ENCODE measurements at places on chromosomes 3 and 15.

DNA sequence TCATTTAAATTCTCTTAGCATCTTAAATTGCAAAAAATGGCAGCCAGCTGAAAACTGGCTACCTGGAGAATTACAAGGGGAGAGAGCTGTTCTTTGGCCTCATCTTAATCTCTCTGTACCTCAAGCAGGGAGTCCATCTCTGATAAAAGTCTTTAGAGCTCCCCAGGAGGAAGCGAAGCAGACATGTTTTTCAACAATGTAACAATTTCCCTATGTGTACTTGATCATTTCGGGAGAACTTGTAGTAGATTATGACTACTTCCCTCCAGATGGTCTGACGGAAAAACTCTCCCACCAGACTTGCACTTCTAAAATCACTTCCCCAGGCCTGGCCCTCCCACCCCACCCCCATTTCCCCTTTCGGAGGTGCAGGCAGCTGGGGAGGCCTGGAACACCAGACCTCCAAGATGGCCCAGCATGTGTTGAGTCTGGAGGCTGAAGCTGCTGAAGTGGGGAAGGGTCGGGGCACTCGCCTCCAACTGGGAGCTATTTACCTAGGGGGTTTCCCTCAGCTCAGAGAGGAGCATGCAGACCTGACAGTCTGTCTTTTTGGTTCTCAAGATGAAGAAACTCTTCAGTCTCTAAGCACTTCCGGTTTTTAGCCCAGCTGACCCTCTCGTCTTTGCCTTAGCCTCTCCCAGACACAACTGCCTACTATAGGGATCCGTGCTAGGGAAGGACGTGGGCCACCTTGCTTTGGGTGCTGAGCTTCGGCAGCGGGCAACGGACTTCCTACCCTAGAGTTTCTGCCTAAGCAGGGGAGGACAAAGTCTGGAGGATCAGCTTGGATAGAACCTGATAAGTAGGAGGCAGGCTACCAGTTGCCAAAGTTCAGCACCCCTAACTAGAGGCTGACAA lies 164.0 kb upstream of the TBL1XR1 start:
- no peak for DNase-seq

GRCh38 chr3:45915518-45916231 lies 27.6 kb upstream of the CXCR6 start:
- DNase-seq, result no peak

DNA sequence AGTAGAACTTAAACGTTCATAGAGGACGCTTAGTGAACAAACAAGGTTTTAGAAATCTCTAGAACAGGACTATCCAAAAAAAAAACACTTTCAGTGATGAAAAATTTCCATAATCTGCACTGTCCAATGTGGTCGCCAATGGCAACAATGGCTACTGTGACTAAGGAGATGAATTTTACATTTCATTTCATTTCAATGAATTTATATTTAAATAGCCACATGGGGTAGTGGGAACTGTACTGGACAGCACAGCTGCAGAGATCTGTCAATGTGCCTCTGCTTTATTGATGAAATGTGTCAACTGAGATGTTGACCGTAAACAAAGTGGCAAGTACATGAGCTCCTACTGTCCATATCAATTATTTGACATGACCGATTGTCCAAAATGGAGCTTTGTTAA lies 222.5 kb downstream of the MAGI1 start:
- no peak for DNase-seq

- DNase-seq, result peak; percentile 27
Observed at GRCh38 chr15:77642793-77643430, 10.2 kb upstream of the LINGO1 start.

GRCh38 chr15:71730277-71731144 lies 79.8 kb upstream of the NR2E3 start:
- DNase-seq, result peak; percentile 65

GRCh38 chr3:191461113-191461595 lies at the start of gene PYDC2:
Gene PYDC2, plus strand, starts transcription at chr3:191461163. Its CDS starts 0 bp downstream, at chr3:191461163.
- no peak for DNase-seq

DNA sequence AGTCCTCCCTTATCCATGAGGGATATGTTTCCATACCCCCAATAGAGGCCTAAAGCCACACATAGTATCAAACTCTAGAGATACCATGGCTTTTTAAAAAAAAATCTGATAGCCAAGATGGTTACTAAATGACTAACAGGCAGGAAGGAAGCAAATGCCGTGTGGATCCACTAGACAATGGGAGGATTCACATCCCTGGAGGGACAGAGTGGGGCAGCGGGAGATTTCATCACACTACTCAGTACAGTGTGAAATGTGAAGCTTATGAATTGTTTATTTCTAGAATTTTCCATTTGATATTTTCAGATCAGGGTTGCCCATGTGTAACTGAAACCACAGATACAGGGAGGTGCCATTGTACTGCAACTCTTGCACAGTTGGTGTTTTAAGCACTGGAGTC lies 826.6 kb downstream of the SQOR start:
- no peak for DNase-seq

GRCh38 chr15:50166216-50166615 lies 15.8 kb upstream of the SLC27A2 start:
- no peak for DNase-seq

DNA sequence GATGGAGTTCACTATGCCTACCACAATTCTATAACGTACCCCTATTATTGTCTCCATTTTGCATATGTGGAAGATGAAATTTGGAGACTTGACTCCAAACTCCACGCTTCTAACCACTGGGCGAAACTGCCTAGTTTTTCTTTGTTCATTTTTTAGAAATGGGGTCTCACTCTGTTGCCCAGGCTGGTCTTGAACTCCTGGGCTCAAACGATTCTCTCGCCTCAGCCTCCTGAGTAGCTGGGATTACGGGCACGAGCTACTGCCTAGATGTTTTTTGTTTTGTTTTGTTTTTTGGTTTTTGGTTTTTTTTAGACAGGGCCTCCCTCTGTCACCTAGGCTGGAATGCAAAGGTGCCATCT lies 584 bp upstream of the RPL32 start:
- no peak for DNase-seq

DNA sequence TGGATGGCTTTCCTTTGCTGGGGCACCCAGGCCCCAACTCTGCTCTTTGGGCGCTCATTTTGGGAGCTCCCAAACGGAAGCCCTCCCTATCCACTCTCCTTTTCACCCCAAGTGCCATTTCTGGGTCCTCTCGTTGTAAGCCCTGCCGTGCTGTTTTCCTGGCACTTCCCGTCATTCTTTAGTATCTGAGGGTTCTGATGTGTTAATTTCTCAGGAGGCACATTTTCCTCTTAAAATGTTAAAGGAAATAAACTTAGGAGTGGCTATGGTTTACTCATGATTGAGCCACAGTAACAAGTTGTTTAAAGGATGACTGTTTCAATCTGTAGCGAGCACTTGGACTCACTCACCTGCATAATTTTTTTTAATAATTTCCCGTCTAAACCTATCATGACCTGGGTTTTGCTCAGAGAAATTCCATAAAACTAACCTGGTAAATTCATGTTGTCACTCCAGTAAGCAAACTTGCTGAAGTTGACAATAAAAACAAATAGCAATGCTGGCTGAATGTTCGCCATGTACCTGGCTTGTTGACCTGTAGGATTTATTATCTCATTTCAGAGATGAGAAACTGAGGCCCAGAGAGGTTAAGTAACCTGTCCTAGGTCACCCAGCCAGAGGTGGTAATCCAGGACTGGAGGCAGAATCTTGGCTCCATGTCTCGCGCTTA lies 10.6 kb downstream of the ALDH1A3 start:
- no peak for DNase-seq

GRCh38 chr3:38743043-38743442 lies 73.0 kb downstream of the SCN10A start:
- DNase-seq, result no peak

DNA sequence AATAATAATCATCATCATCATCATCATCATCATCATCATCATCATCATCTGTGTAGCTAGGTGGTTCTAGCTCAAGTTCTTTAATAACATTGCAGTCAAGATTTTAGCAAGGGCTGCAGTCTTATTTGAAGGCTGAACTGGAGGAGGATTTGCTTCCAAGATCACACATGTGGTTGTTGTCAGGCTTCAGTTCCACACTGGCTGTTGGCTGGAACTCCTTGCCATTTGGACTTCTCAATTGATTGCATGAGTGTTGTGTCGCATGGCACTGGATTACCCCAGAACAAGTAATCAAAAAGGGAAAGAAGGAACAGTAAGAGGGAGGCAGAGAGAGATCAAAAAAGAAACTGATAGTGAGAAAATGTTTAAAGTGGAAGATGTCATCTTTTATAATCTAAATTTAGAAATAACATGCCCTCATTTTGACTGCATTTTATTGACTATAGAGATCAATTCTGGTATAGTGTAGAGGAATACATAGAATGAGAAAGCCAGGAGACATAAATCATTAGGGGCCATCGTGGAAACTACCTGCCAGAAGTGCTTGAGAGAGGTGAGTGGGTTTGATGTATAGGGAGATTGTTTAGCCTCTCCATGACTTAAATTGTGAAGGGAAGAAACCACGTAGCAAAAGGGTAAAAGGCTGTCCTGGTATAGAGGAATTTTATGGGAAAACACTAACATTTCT lies 346.6 kb upstream of the RBMS3 start:
- DNase-seq, result no peak

GRCh38 chr3:117444175-117444574 lies 734.6 kb downstream of the TUSC7 start:
- no peak for DNase-seq

DNA sequence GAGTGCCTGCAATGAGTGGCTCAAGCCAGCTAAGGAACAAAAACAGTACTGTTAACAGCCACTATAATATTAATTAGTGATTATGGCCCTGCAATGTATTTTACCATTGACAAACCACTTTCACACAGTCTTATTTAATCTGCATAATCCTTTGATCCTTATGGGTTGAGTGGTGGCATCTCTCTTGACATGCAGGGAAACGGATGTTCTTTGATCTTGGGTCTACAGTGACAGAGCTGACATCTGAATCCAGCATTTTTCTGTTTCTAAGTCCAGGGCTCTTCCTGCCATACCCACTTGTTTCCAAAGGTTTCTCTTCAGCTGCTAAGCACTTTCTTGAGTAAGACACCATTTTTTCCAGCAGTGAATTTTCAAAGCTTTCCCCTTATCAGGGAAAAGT lies 277.7 kb upstream of the ROPN1 start:
- no peak for DNase-seq

DNA sequence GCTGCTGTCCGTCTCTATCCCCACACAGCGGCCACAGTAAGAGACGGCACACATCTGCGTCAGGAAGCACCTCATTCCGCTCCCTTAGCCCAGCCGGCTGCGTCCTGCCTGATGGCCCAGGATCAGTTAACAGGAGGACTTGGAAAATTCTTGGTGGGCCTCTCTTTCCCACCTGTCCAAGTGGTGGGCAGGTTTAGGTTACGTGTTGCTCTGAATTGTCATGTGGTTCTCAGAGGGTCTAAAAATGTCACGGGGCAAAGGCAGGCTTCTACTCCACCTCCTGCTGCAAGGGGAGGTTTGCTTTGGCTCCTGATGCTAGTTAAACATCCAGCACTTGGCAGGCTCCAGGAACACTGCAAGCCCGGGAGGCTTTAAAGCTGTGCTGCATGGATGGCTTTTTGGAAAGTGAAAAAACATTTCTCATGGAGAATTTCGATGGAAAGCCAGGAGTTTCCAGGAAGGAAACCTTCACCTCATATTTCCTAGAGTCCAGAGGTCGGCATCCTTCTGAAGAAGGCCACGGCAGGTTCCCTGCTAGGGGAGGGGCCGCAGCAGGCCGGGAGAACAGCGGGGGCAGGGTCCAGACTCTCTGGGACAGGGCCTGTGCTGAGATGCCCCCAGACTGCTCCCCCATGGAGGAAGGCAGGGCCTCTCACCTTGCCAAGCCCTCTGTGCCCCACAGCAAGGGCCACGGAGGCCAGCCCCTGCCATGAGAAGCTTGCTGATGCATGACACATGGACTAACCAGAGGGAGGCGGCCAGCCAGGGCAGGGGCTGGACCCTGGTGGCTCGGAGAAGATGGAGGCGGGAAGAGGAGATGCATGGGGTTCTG lies 10.8 kb downstream of the CTSH start:
- no peak for DNase-seq

- no peak for DNase-seq
Observed at GRCh38 chr15:48644467-48644826, 1.1 kb downstream of the FBN1 start.

DNA sequence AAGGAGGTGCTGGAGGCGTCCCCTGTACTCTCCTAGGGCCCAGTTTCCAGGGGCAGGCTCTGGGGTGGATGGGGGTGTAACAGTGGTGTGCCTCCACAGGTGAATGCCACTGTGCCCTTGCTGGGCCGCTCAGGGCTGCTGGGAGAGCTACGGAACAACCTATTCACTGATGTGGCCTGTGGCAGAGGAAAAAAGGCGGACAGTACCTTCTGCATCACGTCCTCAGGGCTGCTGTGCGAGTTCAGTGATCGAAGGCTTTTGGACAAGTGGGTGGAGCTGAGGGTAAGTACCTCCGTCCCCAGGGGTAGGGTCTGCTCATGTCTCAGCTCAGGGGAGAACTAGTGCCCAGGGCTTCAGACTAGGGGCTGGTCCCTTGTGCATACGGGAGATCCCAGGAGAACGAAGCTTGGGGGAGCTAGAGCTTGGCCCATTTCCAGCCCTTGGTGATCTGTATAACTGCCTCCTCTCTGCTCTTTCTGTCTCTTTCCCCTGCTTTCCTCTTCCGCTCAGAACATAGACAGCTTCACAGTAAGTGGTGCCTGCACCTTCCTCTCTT lies 15.0 kb upstream of the JMJD7 start:
- DNase-seq, result no peak

DNA sequence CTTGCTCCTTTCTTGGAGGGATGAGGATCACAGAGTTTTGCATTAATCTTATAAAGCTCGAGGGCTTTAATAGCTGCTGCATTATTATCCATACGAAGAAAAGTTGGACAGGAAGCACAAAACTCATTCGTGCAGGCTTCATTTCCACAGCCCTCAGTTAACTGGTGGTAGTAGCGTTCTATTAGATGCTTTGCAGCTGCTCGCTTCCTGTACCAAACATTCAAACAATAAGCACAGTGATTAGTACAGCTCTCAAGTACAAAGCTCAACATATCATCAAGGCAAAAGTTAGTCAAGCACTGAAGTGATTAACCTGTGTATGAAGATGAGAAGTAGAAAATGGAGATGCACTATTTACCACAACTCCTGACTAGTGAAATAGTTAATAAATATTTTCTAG lies 63.3 kb downstream of the UBE3A start:
- DNase-seq, result no peak

DNA sequence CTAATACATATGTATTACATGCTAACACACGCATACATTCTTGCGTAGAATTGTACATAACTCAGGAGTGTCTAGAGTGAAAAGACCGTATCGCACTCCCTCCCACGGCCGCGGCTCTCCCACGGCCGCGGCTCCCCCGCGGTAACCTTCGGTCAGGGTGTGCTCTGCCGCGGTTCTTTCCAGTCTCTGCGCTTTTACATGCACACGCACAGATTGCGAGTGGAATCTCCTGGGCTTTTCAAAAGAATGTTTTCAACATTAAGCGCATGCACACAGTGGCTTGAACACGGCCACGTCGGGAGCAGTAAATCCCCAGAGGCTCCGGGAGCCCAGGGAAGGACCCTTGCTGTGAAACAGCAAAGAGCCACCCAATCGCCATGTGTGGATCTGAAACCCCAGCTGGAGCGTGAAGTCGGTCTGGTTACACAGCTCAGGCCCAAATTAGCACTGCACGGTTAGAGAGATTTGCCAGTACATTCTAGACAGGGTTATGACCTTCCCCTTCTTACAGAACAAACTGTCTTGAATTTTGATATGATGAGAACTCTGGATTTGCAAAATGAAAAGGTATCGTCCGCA lies 805 bp upstream of the RGMA start:
- DNase-seq, result no peak
